Osteocyte (in vitro differentiated cells): ENCODE measurements at places on chromosomes 2 and 18. TPM values are rescaled to one million over a fixed set of nuclear protein-coding genes. Genes with fewer than 3 reads are reported as not detected.

- H3K27me3 ChIP-seq, result peaks cover 3% of the 10 kb centered on the region
- no peak overlapping the region for H3K27ac ChIP-seq
- H3K36me3 ChIP-seq, result no peaks in the 10 kb centered on the region
- no peak overlapping the region for H3K4me3 ChIP-seq
- H3K4me1 ChIP-seq, result no peaks in the 10 kb centered on the region
These were observed 361.4 kb downstream of the DLGAP1 start for GRCh38 chr18:4093676-4094075.

The HEATR5B gene
- total RNA-seq, result 18.1 and 19.0 TPM in 2 replicates

The VIL1 gene
- 0.57 TPM in 1 of 2 replicates, not detected in the other for total RNA-seq

GRCh38 chr18:46756559-46757201 is at the start of gene ST8SIA5:
Gene ST8SIA5 (minus strand): TSS chr18:46757053. CDS start chr18:46756508, 545 bp downstream.
- no peaks in the 10 kb centered on the region for H3K36me3 ChIP-seq
- no peak within 1 kb of the TSS for H3K27ac ChIP-seq
- DNase-seq, result peak; percentile 84
- peak within 1 kb of the TSS; percentile 73 for H3K4me3 ChIP-seq
- peaks cover 74% of the 10 kb centered on the region for H3K27me3 ChIP-seq

DNA sequence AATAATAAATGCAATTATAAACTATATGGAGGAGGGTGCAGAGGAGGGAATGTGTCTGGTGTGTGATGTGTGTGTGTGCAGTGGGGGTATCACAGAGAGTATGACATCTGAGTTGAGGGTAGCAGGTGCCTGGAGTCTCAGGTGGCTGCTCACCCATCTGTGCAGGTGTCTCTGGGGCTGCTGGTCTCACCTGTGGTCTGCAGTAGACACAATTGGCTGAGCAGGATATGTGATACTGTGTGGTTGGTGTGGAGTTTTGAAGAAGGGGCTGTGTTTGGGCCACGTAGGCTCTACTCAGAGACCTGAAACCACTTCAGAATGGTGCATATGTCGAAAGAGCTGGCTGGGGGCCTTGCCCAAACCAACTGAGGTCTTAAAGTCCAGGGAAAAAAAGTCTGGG is 17.0 kb downstream of the FABP1 start:
- no peaks in the 10 kb centered on the region for H3K36me3 ChIP-seq
- H3K4me3 ChIP-seq, result no peak overlapping the region
- H3K27ac ChIP-seq, result no peak overlapping the region
- peaks cover 2% of the 10 kb centered on the region for H3K27me3 ChIP-seq
- H3K4me1 ChIP-seq, result no peaks in the 10 kb centered on the region

DNA sequence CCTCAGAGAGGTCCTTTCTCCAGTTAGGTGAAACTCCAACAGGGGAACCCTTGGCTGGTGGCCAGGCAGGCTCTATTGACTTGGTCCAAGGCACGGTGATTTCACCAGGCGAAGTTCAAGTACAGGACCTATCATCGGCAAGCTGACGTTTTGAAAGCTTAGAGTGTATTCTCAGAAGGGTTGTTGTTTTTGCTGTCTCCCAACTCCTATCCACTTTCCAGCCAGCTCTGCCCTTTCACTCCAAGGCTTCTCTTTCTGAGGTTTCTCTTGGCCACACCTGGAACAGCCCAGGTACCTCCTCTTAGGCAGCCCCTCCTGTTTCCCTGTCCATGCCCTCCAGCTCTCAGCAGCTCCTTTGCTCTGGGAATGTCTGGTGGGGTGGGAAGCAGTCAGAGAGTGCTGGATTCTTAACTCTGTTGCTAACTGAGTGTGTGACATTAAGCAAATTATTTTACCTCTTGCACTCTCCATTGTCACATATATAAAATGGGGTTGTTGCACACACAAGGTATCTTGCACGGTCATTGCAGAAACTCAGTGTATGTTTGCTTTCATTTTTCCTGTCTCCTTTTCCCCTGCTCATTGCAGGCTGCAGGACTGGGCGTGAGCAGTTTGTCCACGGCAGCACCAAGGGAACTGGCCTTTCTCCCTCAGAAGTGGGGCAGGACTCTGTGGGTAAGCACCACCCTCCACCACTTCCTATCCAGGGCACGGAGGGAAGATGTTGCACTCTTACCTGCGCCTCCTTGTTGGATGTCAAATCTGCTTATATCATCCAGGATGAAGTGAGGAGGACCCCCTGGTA is 30.2 kb downstream of the CAPN13 start:
- no peak overlapping the region for H3K27ac ChIP-seq
- no peaks in the 10 kb centered on the region for H3K4me1 ChIP-seq
- H3K27me3 ChIP-seq, result peaks cover 5% of the 10 kb centered on the region

DNA sequence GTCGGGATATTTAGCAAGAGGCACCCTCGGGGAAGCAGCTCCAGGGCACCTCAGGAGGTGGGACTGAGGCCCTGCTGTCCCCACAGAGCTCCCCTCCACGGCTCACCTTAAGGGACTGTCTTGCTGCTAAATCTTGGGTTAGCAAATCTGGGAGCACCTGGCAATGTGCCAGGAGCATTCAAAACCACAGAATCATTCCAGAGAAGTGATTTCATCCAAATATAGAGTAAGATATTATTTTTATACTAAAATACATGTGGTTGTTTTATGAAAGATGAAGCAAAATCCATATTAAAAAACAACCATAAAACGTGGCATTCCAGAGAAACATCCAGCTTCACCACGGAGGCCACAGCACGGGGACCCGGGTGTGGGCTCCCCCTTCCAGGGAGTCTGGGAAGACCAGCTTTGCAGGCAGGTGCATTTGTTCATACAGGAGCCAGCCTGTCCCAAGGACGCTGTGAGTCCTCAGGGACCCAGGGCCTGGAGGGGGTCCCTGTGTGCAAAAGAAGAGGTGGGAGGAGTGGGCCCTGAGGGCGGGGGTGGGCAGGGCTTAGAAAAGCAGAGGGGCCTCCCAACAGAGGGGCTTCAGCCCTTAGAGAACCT is 16.3 kb downstream of the HS1BP3 start:
- no peak overlapping the region for H3K4me3 ChIP-seq
- peaks cover 20% of the 10 kb centered on the region for H3K4me1 ChIP-seq

DNA sequence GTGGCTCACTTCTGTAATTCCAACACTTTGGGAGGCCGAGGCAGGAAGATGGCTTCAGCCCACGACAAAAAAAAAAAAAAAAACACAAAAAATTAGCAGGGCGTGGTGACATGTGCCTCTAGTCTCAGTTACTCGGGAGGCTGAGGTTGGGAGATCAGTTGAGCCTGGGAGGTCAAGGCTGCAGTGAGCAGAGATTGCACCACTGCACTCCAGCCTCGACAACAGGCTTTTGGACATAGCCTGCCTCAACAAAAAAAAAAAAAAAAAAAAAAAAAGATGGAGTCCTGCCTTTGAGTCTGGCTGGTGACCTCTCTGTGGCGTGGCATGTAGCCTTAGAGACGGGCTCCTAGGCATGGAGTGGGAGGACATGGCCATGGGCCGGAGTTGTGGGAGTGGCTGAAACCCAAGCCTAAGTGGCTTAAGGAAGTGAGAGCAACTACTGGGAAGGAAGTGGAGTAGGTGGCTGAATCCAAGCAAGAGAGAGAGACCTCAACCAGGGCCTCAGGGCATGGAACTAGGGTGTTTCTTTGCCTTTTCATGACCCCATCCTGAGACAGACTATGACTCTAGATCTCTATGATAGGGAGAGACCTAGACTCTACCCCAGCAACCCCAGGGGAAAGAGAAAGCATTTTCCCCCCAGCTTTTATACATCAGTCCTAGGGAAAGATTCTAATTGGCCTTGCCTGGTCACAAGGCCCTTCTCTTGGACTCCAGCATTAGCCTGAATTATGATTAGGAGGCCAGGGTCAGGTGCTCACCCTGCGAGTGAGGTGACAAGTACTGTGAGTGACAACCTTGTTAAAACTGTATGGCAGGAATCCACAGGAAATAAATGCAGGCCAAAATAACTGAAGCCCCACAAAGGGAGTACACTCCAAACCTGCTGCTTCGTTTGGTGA is 34.2 kb downstream of the NPAS2 start:
- no peak overlapping the region for H3K27ac ChIP-seq
- peaks cover 21% of the 10 kb centered on the region for H3K4me1 ChIP-seq
- no peak overlapping the region for H3K4me3 ChIP-seq
- no peak for DNase-seq
- peaks cover 5% of the 10 kb centered on the region for H3K36me3 ChIP-seq
- H3K27me3 ChIP-seq, result no peaks in the 10 kb centered on the region

GRCh38 chr18:78425019-78425412 is 554.6 kb upstream of the SALL3 start:
- no peaks in the 10 kb centered on the region for H3K4me1 ChIP-seq
- H3K27me3 ChIP-seq, result no peaks in the 10 kb centered on the region
- H3K4me3 ChIP-seq, result no peak overlapping the region
- no peak for DNase-seq
- no peaks in the 10 kb centered on the region for H3K36me3 ChIP-seq

The MC4R gene
- total RNA-seq, result not detected in 2 replicates

DNA sequence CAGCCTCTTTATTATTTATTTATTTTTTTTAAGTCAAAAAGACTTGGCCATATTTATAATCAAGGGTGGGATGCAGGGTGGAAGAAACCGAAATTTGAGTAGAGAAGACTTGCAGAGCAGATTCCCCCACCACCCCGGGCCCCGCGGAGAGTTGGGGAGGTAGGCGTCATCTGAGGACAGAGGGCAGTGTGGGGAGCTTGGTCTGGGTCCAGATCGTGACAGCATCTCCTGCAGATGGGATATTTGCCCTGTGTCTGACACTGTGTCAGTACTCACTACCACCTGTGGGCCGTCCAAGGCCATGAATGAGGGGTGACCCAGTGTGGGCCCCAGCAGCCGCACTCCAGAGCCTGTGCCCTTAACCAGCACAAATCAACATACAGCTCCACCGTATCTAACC is 10.5 kb upstream of the PRELID3A start:
- DNase-seq, result no peak
- no peaks in the 10 kb centered on the region for H3K27me3 ChIP-seq
- H3K4me1 ChIP-seq, result peaks cover 5% of the 10 kb centered on the region
- H3K4me3 ChIP-seq, result no peak overlapping the region
- no peaks in the 10 kb centered on the region for H3K36me3 ChIP-seq
- no peak overlapping the region for H3K27ac ChIP-seq

DNA sequence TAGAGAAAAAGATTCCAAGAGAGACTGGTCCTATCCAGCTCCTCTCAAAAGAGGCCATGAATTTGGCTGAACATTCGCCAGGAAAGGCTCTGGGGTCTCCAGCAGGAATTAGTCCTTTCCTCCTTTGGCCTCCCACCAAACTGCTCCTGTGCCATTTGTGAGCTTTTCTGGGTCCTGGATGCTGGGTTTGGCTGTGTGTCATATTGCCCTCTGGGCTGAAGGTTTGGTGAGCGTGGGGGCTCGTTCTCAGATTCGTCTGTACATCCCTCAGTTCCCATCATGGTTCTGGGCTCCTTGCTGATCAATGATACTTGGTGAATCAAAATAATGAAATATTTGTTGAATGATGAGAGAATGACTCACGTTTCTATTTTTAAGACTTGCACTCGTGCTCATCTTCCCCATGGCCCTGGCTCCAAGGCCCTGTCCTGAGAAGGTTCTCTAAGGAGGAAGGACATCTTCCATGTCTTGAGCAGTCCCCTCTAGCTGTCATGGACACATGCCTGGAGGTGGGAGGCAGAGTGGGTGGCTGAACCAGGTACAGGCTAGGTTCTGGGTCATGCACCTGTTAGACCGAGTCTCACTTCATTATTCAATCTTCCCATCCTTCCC is 47.8 kb upstream of the RHOB start:
- H3K27me3 ChIP-seq, result peaks cover 30% of the 10 kb centered on the region
- peaks cover 5% of the 10 kb centered on the region for H3K4me1 ChIP-seq
- no peak overlapping the region for H3K27ac ChIP-seq
- DNase-seq, result no peak

DNA sequence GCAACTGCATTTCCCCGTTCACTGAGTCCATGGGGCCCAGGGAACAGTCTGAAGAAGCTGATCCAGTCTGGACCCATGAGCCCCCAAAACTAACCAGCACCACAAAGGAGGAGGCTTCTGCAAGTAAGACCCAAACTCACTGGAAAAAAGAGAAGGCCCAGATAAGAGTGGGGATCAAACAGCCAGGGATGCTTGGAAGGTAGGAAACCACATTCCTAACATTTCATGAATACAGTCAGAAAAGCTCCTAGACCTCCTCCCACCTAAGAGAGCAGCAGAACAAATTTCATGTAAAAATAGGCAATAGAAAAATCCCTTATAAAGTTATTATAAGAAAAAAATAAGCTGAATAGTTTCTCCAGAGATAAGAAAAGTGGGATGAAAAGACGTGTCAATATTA is 30.3 kb downstream of the TUBB6 start:
- no peak for DNase-seq
- H3K4me3 ChIP-seq, result no peak overlapping the region
- H3K27me3 ChIP-seq, result no peaks in the 10 kb centered on the region
- peaks cover 45% of the 10 kb centered on the region for H3K36me3 ChIP-seq
- H3K4me1 ChIP-seq, result peaks cover 13% of the 10 kb centered on the region
- no peak overlapping the region for H3K27ac ChIP-seq

DNA sequence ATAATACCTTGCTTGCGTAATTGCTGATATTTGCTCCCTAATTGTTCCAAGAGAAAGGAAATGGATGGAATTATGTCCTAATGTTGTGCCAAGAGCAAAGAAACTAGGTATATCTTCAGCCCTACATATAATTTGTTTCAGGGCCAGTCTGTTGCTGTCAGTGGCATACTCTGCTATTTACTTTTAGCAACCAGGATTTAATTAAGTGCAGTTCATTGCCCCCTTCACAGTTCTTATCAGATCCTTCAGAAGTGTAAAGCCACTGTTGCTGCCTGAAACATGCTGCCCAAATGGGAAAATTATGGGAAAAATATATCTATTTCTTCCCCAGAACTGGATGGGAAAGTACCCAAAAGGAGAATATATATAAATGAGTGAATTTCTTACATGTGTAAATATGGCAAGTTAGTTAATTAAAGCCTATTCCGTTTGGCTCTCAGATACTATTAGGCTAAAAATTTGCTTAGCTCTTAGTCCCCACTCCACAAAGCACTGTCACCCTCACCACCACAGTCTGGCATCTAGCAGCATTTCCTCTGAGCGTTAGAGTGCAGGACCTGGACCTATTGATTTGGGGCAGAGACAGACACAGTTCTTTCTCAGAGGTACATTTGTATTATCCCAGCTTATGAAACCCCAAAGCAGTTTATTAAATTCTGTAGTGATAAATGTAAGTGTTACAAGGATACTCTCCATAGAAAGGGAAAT is 72.8 kb upstream of the DTNA start:
- H3K36me3 ChIP-seq, result no peaks in the 10 kb centered on the region
- H3K4me3 ChIP-seq, result no peak overlapping the region
- no peaks in the 10 kb centered on the region for H3K4me1 ChIP-seq
- peaks cover 2% of the 10 kb centered on the region for H3K27me3 ChIP-seq

DNA sequence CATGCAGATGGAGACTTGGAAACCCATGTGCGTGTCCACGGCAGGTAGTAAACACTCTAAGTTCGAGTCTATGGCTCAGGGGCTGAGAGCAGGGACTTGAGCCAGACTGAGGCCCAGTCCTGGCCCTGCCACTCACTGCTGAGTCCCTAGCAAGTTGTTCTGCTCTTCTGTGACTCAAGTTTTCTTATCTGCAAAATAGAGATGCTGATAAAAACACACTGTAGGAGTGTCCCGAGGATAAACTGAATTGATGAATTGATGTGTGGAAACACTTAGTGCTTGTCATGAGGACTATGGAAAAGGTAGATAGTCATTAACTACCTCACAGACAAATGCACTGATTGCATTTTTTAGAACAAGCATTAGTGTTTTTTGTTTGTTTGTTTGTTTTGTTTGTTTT is 73.2 kb downstream of the BOLA3 start:
- H3K4me1 ChIP-seq, result peaks cover 24% of the 10 kb centered on the region
- no peak overlapping the region for H3K27ac ChIP-seq
- H3K27me3 ChIP-seq, result no peaks in the 10 kb centered on the region
- peaks cover 22% of the 10 kb centered on the region for H3K36me3 ChIP-seq
- peak; percentile 51 for DNase-seq

- peak overlapping the region; percentile 98 for H3K27ac ChIP-seq
- DNase-seq, result peak; percentile 87
- H3K4me1 ChIP-seq, result peaks cover 24% of the 10 kb centered on the region
- H3K36me3 ChIP-seq, result no peaks in the 10 kb centered on the region
- peaks cover 16% of the 10 kb centered on the region for H3K27me3 ChIP-seq
These were observed 1.5 kb upstream of the NR4A2 start for GRCh38 chr2:156333951-156334495.

The DPP10 gene
- total RNA-seq, result not detected in 2 replicates
